ENCODE measurements at places on chromosomes 1 and 21. TPM values are rescaled to one million over a fixed set of nuclear protein-coding genes. Genes with fewer than 3 reads are reported as not detected.

KPRP gene
- not detected for total RNA-seq

IBA57 gene
- total RNA-seq: 7.3 TPM

YIPF1 gene
- 15.3 TPM for total RNA-seq

LCE3E gene
- total RNA-seq: not detected

F11R gene
- total RNA-seq: 191 TPM

CD101 gene
- 0.39 TPM for total RNA-seq

COL16A1 gene
- 0.51 TPM for total RNA-seq

ANKRD34A gene
- under 0.01 TPM for total RNA-seq

GPN2 gene
- total RNA-seq: 6.8 TPM

C1QC gene
- total RNA-seq: not detected

MAP1LC3C gene
- not detected for total RNA-seq

ZMYND12 gene
- total RNA-seq: 0.89 TPM

RNU1-2 gene
- under 0.01 TPM for total RNA-seq

LRRIQ3 gene
- 0.51 TPM for total RNA-seq

SPATA21 gene
- not detected for total RNA-seq

ANKRD65 gene
- total RNA-seq: 0.25 TPM

PLCH2 gene
- under 0.01 TPM for total RNA-seq

OPTC gene
- total RNA-seq: not detected

ID3 gene
- total RNA-seq: 570 TPM

FMO4 gene
- 0.51 TPM for total RNA-seq

PIK3R3 gene
- total RNA-seq: 16.3 TPM

OVAAL gene
- not detected for total RNA-seq

IL22RA1 gene
- total RNA-seq: not detected

S100A16 gene
- total RNA-seq: 429 TPM

PAQR6 gene
- 0.38 TPM for total RNA-seq

DNALI1 gene
- 0.26 TPM for total RNA-seq

OLFML2B gene
- 0.13 TPM for total RNA-seq

RAB42 gene
- 5.6 TPM for total RNA-seq

C1orf226 gene
- total RNA-seq: 0.13 TPM

CRABP2 gene
- total RNA-seq: 0.25 TPM

CSF3R gene
- not detected for total RNA-seq

RGL1 gene
- 28.3 TPM for total RNA-seq

BEST4 gene
- under 0.01 TPM for total RNA-seq

CDA gene
- 4.4 TPM for total RNA-seq

PPIAL4G gene
- not detected for total RNA-seq

C1orf174 gene
- 30.2 TPM for total RNA-seq

FBXO28 gene
- total RNA-seq: 92.0 TPM

GPR52 gene
- 0.26 TPM for total RNA-seq

UBR4 gene
- 74.1 TPM for total RNA-seq

HMCN1 gene
- total RNA-seq: 4.0 TPM

Measured in dermis microvascular lymphatic vessel endothelial cell (primary cell).